Naive thymus-derived CD4-positive, alpha-beta T cell (primary cell): ENCODE measurements at places on chromosomes 5 and 9.
A peak's percentile ranks its signal among the peaks of the same experiment; 100 is the strongest.

DNA sequence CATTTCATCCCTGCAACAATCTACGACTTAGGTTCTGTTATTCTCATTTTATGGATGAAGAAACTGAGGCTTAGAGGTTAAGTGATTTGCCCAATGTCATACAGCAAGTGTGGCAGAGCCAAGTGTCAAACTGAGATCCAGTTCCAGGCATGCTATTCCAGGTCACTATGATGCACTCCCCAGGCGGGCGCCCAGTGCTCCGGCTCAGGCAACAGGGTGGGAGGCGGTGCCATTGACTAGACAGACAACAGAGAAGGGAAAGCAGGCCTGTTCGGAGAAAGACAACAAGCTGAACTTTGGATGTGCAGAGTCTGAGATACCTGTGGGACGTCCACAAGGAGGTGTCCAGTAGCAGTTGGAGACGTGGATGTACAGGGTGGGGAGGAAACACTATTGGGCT is 10.8 kb upstream of the DDX41 start:
- no peak for DNase-seq

GRCh38 chr9:115640887-115641286 is 512.7 kb upstream of the PAPPA start:
- DNase-seq, result no peak

DNA sequence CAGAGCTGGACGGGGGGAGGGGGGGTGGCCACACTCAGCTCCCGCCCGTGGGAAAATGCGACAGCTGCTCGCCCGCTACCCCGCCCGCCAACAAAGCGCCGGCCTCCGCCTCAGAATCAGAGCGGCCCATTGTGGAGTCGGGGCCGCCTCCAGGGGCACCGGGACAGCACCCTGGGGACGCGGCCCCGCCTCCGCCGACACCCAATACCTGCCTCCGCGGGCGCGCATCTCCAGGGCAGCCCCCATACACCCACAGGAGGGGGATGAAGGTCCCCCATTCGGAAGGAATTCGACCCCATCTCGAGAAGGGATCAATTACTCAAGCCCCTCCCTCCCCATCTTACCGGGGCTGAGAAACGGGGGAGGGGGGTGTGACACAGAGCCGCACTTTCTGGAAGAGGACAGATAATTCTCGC is 1.3 kb downstream of the NOTCH1 start:
- DNase-seq, result peak; percentile 28

DNA sequence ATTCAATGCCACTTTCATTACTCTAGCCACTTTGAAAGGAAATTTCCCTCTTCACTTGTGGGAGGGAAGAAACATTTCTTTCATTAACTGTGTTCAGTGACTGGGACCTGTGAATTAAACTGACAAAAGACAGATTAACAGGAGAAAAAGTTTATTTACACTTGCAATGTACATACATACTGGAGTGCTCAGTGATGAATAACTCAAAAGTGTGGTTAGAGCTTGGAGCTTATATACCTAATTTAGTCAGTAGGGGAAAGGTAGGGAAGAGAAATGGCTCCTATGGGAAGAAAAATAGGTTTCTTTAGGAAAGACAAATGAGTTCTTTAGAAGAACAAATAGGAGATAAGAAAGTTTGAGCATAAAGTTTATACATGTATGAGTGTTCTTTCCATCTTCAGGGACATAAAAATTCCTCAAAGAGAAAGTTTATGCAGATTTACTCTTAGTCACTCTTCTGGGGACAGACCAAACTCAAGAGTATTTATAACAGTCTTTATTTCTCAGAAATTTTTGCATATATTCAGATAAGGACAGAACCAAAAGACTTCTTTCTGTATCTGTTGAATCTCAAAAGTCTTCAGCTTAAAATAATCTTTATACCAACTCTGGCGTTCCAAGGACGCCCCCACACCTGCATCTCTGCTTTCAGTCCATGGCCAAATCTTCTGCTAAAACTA is 120.0 kb upstream of the RAI14 start:
- no peak for DNase-seq

DNA sequence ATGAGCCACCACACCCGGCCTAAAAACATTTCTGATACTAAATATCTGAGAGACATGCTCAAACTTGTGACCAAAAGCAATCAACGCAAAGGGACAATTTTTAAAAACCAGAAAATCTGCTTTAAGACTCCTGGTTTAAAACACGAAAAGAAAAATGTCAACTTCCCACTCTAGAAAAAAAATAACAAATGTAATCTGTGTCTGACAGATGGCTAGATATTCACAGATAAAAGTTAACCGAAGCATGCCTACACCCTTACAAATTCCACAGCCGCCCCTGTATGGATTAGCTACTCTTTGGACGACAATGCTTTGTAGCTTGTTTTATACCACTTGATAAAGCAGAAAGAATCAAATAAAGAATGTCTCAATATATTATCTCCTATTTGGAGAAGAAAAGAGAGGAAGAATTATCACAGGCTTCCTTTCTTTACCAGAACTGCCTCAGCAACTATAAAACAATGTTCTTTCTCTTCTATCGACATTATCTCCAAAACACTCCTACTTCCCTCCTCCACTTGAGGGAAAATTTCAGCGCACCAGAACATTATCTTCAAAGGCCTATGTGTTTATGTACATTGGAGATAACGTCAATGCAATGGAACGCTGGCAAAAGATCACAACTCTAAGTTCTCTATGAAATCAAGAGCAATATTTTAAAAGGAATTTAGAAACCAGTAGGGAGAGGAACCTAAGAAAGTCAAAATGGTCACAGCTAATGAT is 26.2 kb downstream of the CEMIP2 start:
- no peak for DNase-seq

DNA sequence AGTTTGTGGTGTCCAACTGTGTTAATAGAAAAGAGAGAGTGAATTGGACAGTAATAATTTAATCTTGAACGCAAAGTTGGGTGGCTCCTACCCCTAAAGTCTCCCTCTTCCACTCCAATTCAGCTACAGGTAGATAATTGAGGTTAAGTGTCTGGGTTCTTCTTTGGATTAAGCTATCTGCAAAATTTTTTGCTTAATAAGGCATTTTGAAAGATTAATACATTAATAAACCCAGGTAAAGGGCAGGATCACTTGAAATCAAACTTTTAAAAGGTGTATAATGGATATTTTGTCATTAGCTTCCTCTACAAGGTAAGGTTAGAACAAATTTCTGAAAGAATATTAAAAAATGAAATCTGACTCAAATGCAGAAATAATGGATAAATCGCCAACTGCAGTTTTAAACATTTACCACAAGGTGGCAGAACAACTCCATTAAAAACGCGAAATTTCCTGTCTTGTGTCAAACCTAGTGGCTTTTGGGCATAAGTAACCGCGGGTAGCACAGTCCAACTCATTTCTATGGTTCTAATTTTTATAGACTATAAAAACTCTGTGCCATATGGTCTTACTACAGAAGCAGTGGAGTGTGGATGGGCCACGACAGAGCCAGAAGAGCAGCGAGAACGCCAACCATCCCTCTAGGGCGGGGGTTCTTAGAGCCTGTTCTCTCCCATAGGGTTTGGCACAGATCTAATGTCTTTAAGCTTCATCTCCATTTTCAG is 276.5 kb downstream of the ARHGEF28 start:
- DNase-seq, result peak; percentile 10

GRCh38 chr5:51138164-51138563 is 245.1 kb upstream of the ISL1 start:
- DNase-seq, result no peak

DNA sequence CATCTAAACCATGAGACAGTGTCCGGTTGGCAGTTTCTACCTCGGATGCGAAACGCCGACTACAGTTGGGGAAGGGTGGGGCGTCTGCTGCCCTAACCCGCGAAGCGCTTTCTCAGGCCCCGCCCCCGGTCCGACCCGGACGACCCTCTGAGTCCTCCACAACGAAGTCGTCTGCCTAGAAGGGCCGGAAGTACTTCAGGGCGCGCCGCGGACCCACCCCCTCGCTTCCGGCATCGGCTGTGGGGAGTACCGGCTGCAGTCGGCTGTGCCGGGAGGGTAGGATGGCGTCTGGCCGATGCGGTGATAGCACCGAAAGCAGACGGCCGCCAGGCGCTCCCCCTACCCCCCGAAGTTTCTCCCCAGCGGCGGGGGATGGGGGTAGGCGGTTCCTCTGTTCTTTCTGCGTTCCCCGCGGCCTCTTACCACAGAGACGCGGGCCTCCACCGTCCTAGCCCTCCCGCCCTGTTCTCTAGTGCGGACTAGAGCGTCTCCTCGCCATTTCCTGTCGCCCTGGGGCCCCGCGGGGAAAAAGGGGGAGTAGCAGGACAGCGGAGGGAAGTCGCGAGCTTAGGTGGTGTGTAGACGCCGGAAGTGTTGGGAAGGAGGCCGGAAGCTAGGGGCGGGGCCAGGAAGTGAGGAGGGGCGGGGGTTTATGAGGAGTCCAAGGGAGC is at the start of gene TRIM41:
TRIM41 (plus strand) TSS at position 224 of the 671 bp plus-strand sequence. CDS start 719 bp downstream, outside the sequence.
- DNase-seq, result peak; percentile 98

DNA sequence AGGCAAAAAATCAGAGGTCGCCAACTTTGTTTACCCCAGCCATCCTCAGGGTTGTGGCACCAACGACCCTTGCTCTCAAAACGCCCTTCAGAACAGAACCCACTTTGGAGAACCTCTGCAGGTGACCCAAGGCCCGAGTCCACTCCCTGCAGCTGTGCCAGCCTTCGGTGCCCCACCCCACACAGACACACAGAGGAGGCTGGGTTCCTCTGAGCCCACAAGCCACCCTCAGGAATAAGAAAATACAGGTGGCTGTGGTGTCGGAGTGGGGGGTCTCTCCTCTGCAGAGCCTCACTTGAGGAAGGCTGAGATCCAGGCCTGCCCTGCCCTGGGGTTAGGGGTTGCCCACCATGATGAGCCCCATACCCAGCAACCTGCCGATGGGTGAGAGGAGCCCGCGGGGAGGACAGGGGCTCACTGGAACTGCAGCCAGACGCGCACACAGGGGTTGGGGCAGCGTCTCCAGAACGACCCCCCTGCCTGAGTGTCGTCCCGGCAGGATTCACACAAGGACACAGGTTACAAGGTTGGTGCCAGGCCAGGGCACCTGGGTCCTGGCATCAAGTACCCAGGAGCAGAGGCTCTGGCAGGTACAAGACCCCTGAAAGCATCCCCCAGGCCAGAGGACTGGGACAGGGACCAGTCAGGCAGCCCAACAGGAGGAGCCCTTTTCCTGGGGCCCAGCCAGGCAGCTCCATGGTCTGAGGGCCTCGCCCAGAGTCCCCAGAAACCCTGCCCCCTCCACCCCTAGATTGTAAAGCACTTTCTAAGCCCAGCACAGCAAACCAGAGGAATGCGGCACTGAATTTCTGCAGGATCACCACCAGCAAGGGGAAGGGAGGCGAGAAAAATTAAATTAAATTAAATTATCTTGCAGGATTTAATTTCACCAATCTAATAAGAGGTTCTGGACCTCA is 40.0 kb downstream of the NACC2 start:
- DNase-seq, result no peak

- no peak for DNase-seq
Measured at GRCh38 chr9:99368341-99369326, 146.6 kb downstream of the SEC61B start.

DNA sequence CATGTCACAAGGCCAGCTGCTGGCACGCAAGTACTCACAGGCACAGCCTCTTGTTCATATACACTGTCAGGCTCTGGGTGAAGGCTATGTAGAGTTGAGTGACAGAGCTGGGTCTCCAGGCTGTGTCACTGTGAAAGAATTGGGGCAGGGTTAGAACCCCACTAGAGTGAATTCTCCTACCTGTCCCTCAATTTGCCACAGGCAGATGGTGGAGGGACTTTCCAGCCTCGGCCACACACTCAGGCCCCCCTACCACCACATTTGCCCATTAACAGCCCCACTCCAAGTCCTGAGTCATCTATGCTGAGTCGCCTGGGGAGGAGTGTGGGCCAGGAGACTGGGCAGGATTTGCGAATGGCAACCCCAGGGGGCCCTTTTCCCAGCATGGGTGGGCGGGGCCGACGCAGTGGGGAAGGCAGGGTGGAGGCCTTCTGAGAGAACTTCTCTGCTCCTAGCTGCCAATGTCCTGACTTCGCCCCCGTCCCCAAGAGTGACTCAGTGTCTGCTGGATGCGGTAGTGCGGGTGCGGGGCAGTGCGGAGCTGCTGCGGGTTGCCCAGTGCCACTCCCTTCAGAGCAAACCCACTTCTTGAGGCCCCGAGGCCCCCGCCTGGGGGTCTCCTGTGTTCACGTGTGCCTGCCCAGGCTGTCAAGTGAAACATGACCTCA is 50.3 kb upstream of the PSD2 start:
- DNase-seq, result peak; percentile 45

DNA sequence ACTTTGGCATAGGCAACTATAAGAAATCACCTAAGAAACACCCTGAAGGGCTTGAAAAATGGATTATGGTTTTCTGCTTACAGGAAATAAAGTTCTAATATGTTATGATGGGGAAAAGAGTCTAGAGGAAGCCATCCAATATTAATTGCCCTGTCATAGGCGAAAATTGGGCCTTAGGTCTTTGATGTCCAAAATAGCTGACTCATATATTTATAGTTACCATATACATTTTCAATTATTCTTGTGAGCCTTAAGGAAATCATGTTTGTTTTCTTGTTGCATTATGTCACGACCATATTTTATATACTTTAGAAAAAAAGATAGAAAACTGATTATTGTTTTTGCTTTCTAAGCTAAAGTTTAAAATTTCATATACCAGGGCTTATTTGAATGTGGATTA is 509.1 kb downstream of the CDH12 start:
- DNase-seq, result no peak

DNA sequence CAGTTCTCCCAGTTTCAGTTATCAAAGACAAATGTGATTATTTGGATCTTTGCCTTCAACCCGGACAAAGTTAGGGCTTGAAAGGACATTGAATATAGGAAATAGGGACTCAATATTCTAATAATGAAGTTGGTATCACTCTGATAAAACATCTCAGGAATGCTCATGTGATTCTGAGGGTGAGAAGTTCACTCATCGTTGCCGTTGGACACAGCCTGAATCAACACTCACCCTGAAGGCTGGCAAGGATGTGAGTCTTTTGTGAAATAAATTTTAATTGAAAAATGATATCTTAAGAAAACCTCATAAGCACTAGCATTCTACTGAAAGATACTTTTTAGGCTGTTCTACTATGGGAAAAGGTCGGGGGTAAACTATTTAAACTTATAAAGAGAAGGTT is 44.8 kb upstream of the C9orf72 start:
- no peak for DNase-seq

- no peak for DNase-seq
Measured at GRCh38 chr9:135909371-135909770, 2.0 kb upstream of the CAMSAP1 start.

DNA sequence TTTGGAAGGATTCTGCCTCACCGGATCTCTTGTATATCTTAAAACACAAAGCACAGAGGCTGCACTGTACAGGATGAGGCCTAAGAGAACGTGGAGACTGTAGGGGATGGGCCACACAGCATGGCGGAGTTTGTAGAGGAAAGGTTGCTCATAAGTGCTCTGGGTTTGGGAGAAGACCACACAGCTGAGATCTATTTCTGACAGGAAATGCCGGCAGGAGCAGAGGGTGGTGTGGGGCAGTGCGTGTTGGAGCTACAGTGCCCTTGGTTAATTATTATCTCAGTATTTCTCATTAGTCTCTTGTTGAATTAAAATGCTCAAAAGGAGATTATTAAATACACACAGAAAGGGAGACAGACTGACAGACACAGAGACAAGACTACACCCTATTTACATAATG is 9.6 kb downstream of the PALM2AKAP2 start:
- no peak for DNase-seq
